ENCODE measurements at places on chromosomes 3 and 15.
A peak's percentile ranks its signal among the peaks of the same experiment; 100 is the strongest.

- no peak for DNase-seq
Observed at GRCh38 chr3:193803288-193803687, 210.3 kb downstream of the OPA1 start.

DNA sequence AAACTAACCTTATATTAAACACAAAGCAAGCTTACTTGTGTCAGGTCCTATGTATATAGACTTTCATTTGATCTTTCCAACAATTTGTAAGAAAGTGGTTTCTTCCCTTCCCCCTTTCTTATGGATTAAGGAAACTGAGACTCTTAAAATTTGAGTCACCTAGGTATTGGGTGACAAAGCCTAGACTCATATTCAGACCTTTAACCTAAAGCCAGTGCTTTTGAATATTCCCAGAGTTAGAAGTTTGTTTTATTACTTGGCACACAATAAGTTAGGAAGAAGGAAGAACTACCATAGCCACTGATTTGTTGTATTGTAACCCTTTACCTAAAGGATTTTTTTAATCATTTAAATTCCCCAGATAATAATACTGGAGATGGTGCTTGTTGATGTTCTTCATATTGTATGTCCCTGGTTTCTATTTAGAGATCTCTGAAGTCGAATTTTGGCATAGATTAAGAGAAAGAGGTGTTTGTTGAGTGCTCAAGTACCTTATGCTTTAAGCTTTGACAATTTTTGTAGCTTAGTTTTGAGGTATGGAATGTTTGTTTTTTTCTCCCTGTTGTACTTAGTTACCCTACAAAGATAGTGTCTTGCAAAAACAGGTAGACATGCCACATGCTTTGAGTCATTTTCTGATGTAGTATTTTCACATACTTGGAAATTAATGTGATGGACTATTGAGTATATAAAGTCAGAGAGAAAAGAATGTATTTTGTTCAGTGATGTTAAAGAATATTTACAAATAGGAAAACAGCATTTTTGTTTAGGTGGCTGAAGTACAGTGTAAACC is 11.2 kb downstream of the TSC22D2 start:
- no peak for DNase-seq

GRCh38 chr3:17057321-17057720 is 172.6 kb downstream of the PLCL2 start:
- no peak for DNase-seq

- DNase-seq, result peak; percentile 85
Observed at GRCh38 chr15:84748274-84749110, at the start of gene ZNF592. ZNF592 (plus strand) TSS chr15:84748592; CDS start chr15:84782676, 34,084 bp downstream.

GRCh38 chr3:21331321-21331720 is 419.7 kb downstream of the ZNF385D start:
- DNase-seq, result no peak

DNA sequence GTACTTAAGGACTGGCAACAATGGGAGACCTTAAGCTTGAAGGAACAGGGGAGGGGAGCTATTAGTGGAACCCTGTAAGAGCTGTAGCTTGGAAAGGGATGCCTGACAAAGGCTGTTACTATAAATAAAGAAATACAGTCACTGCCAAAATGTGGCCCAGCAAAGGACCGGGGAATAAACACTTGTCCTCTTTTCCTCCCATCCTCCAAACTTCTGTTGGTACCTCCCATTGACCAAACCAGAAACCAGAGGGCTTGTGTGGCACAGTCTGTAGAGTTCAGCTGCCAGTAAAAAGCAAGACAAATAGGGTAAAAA is 25.1 kb upstream of the TCF12 start:
- DNase-seq, result no peak

- DNase-seq, result no peak
Observed at GRCh38 chr3:117439812-117440211, 730.2 kb downstream of the TUSC7 start.

DNA sequence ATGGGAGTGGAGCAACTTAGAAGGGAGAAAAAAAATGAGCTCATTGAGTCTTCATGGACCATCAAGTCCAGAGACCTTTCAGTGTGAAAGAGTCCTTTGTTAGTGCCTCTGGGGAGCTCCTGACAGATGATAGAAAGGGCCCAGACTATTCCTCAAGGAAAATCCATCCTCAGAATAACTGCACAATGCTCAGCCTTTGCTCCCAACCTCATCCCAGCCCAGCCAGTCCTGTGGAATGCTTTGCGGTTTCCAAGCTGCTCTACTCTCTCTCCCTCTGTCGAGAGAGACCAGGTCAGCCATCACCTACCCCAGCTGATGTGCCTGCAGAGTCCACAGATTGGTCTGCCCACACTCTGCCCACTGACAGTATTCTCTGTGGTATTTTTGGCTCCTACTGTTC is 406.2 kb downstream of the MFSD1 start:
- DNase-seq, result no peak

DNA sequence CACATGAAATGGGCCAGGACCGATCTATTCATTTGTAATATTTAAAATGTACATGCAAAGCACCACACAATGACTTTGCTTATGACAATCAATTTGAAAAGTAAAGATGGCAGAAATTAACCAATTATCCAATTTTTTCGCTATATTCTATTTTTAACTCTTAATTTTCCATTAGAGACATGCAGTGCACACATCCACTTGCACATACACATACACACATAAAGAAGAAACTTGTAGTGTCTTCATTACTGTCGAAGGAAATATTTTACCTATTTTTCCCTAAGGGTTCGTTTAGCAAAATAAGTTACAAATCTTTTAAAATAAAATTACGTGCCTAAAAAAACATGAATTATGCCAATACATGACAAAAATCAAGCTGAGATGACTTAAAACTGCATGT is 194.3 kb upstream of the MDFIC2 start:
- no peak for DNase-seq

GRCh38 chr3:138881233-138881632 is 46.5 kb upstream of the PIK3CB start:
- no peak for DNase-seq

DNA sequence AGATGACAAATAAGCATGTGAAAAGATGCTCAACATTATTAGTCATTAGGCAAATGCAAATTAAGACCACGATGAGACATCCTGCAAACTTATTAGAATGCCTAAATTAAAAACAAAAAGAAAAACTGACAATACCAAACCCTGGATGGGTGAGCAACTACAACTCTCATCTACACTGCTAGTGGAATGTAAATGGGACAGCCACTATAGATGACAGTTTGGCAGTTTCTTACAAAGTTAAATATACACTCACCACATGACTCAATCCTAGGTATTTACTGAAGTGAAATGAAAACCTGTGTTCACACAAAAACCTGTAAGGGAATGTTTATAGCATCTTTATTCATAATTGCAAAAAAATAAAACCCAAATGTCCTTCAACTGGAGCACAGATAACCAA is 74.7 kb downstream of the NPTN start:
- no peak for DNase-seq

- DNase-seq, result no peak
Observed at GRCh38 chr3:20589275-20589674, 403.3 kb upstream of the SGO1 start.

DNA sequence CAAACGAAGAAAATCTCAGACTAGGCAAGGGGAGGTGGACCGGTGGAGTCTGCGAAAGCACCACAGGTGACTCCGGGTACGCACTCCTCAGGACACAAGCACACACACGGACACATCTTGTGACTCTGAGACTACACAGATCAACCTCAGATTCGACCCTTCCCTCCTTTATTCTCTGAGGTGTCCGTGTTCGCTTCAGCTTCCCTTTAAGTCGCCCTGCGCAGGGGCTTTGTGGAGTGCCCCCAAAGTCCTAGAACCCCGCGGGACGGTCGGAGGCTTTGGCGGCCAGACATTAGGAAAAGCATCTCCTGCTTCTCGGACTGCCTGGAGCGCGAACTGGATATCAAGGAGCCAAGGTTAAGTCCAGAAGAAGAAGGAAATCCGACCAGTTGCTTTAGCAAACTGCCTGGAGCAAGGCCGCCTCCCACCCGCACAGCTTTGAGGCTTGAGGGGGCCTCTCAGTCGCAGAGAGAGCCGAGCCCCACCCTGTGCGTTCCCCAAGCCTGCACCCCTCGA is 730 bp downstream of the DGKG start:
- no peak for DNase-seq

GRCh38 chr15:38660738-38661137 is 96.1 kb upstream of the RASGRP1 start:
- no peak for DNase-seq

- no peak for DNase-seq
Observed at GRCh38 chr15:65189102-65189740, 4.1 kb upstream of the CLPX start.

DNA sequence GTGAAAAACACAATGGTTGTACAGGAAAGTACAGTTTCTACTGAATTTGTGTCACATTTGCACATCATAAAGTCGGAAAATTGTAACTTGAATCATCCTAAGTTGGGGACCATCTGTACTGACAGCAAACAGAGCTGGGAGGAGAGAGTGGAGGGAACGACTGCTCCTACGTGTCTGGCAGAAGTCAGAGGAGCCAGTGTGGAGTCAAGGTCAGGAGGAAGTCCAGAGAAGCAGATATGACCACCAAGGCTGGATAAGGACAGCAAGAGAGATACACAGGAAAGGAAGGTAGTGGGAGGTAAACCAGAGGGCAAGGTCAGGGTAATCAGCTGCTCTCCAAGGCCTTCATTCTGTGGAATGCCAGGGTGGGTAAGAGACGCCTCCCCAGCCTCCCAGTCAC is 2.7 kb upstream of the CILP start:
- DNase-seq, result no peak

GRCh38 chr3:77001062-77001701 is 38.7 kb upstream of the ROBO2 start:
- no peak for DNase-seq

DNA sequence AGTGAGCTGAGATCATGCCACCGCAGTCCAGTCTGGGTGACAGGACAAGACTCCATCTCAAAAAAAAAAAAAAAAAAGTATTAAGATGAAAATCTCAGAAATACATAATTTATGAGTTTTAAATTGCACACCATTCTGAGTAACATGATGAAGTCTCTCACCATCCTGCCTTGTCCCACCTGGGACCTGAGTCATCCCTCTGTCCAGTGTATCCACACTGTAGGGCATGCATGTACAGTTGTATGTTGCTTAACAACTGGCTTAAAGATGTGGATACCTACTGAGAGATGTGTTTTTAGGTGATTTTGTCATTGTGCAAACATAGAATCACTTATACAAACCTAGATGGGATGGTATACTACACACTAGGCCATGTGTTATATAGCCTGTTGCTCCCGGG is 17.1 kb downstream of the ASB14 start:
- DNase-seq, result no peak

GRCh38 chr15:45386420-45386819 is 8.1 kb upstream of the GATM start:
- no peak for DNase-seq

GRCh38 chr3:129834580-129834979 is 58.9 kb downstream of the TMCC1 start:
- no peak for DNase-seq

GRCh38 chr3:32626631-32627030 is 56.0 kb upstream of the DYNC1LI1 start:
- DNase-seq, result no peak

DNA sequence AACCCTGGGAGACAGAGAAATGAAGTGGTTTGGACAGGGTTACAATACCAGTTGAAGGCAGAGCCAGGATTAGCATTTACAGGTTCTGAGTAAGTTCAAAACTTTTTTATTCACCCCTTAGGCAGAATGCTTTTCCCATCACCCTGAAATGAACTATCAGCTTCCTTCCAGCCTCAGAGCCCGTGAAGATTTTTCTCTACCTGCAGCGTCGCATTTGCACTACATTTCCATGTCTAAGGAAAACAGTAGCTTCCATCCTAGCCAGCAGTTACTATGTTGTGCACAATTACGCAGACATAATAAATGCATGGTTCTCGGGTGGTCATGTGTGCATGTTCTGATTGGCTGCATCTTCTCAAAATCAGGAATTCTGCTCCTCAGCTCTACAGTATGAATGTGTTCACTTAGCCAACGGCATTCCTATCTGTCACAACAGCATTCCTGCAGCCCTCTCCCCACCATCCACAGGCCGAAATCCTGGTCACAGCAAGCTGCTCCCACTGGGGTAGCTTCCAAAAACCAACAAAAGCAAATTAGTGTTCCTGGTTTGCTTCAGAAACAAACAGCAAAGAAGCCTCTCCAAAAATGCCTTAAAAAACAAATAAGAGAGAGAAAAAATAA is 510.8 kb upstream of the SEMA6D start:
- no peak for DNase-seq

DNA sequence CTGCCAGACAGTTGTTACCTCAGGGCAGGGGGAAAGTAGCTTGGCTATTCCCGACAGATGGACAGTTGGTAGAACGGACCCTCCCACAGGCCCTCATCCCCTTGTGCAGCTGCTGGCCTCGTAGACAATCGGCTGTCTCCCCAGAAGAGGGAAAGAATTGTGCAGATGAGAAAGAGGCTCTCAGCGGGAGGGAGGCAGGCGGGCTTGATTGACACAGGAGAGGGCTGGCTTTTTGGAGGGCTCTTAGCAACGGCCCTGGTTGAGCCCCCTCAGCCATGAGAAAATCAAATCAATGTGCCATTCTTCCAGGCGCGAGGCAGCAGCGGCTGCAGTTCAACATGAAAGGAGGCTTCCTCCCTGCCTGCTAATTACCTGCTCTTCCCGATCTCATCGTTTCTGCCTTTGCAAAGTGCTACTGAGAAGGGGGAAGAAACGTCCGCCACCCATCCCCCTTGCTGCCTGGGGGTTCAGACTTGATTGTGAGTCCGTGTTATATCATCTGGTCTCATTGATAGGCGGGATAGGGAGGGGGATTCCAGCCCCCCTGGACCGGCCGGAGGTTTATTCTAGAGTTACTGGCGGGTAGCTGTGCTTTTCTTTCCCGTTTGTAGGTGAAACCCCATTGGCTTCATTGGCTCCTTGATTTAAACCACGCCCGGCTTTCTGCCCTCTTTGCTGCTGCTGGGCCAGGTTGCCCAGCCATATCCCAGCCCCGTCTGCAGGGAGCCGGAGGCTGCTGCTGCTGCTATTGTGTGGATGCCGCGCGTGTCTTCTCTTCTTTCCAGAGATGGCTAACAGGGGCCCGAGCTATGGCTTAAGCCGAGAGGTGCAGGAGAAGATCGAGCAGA is at the start of gene TAGLN3:
Gene TAGLN3 (plus strand): TSS at position 287 of the 848 bp plus-strand sequence. CDS start 501 bp downstream, at position 788.
- no peak for DNase-seq

DNA sequence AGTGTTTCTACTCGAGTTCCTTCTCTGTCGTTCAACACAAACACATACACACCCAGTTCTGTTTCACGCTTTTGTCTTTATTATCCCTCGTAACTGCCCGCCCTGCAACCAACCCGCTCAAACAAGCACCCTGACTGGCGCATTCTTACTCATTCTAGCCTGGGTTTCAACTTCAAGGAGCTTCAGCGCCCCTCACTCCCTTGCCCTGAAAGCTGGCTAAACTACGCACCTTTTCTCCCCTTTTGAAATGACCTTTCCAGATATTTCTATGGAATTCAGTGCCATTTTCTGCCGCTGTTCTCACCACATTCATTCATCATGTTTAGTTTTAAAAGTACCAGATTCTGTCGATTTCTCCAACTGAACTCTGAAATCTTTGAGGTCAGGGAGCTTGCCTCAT is 653 bp upstream of the MFSD1 start:
- DNase-seq, result peak; percentile 10

- DNase-seq, result no peak
Observed at GRCh38 chr3:71503525-71504249, 79.8 kb downstream of the FOXP1 start.
